ENCODE measurements at places on chromosomes 7 and 10. TPM values are rescaled to one million over a fixed set of nuclear protein-coding genes. Genes with fewer than 3 reads are reported as not detected.

GRCh38 chr10:99730026-99730425 lies 1.9 kb downstream of the COX15 start:
- H3K4me3 ChIP-seq: no peak overlapping the region
- peaks cover 49% of the 10 kb centered on the region for H3K4me1 ChIP-seq
- peaks cover 10% of the 10 kb centered on the region for H3K27me3 ChIP-seq
- H3K27ac ChIP-seq: no peak overlapping the region
- no peak for DNase-seq

FASTK gene
- polyA plus RNA-seq: 57.6 TPM

DNA sequence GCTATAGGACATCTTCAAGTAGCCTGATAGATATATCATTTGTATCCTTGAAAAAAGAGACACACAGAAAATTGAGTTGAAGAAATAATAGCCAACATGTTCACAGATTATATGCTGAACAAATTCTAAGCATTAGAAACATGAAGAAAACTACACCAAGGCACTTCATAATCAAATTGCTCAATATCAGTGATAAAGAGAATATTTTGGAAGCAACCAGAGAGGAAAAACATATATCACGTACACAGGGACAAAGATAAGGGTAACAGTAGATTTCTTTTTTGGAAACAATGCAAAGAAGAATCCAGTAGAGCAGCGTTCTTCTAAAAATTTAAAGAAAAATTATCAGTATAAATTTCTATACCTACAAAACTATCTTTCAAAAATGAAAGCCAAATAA lies 6.0 kb upstream of the FRMD4A start:
- no peak overlapping the region for H3K4me3 ChIP-seq
- no peak for DNase-seq
- no peaks in the 10 kb centered on the region for H3K4me1 ChIP-seq

DNA sequence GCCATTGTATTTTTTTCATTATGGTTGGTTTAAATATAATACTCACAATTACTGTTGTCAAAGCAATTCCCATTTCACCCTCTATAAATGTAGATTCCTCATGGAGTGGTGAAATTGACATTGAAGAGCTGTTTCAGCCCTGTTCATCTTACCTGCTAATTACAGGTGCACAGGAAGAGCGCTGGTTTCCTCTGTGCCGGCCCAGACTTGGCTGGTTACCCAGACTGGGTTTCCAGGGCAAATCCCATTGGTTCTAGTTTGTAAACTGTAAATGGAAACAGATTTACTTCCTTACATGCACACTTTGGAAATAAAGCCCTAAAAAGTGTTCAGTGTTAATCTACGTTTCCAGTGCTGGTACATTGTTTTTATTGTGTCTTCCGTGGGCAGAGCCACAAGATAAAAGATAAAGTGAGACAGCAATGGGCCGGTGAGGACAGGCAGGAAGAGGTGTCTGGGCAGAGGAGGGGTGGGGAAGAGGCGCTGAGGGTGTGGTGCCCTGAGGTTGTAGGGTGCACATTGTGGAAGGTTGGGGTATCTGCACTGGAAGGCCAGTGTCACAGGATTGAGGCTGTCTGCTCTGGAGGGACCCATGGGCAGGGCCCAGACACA lies 71.6 kb upstream of the ZPBP start:
- H3K36me3 ChIP-seq: no peaks in the 10 kb centered on the region
- no peak for DNase-seq
- H3K27ac ChIP-seq: no peak overlapping the region
- H3K4me1 ChIP-seq: peaks cover 37% of the 10 kb centered on the region

DNA sequence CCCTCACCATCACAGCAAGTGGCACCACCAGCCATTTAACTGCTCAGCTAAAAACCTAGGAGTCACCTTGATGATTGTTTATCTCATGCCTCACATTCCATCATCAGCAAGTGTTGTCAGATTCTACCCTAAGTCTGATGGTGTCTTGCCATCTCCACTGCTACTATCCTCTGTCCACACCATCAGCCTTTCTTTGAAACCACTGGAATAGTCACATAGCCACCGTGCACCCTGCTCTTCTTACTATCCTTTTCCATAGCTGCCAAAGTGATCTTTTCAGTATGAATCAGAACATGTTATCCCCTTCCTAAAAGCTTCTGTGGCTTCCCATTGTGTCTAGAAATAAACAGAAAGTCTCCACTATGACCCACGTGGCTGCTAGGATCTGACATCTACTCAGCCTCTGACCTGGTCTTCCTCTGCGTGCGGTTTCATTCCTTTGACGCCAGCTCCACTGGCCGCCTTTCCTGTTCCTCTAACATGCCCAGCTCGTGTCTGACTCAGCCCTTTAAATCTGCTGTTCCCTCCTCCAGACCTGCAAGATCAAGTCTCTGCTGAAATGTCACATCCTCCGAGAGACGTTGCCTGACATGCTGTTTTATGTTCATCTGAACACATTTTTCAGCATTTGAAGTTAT lies 16.5 kb upstream of the CHN2 start:
- peaks cover 9% of the 10 kb centered on the region for H3K4me1 ChIP-seq
- H3K4me3 ChIP-seq: no peak overlapping the region
- no peak for DNase-seq
- H3K27me3 ChIP-seq: peaks cover 4% of the 10 kb centered on the region
- H3K36me3 ChIP-seq: no peaks in the 10 kb centered on the region

DNA sequence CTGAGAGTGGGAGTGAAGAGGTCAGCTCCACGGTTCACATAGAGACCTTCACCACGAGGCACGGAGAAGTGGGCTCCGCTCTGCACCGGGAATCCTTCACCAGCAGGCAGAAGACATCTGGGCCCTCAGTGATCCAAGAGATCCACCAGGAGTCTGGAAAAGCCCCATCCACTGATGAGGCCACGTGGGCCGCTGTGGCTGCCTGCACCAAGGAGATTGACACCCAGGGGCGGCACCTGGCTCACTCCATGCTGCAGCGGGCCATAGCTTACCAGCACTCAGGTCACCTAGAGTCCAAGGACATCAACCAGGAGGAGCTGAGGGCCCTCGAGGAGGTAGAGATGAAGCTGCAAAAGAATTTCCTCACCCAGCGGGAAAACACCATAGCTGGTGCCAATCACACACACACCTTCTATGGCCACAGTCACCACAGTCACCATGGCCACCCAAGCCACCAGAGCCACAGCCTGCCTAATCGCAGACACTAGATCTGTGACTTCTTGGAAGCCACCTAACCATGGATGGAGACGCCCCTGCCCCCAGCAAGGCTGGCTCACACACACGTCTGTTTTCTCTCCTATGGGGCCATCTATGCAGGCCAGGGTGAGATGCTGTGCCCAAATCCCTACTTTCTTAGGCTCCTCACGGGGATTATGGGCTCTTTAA lies 694 bp downstream of the C10orf62 start:
- peaks cover 23% of the 10 kb centered on the region for H3K4me1 ChIP-seq
- DNase-seq: peak; percentile 73
- H3K36me3 ChIP-seq: no peaks in the 10 kb centered on the region
- peaks cover 5% of the 10 kb centered on the region for H3K27me3 ChIP-seq
- peak overlapping the region; percentile 73 for H3K4me3 ChIP-seq

- no peak overlapping the region for H3K4me3 ChIP-seq
- peaks cover 7% of the 10 kb centered on the region for H3K27me3 ChIP-seq
- no peak overlapping the region for H3K27ac ChIP-seq
- H3K4me1 ChIP-seq: no peaks in the 10 kb centered on the region
- DNase-seq: no peak
Measured at GRCh38 chr7:142896151-142896550, 10.6 kb upstream of the TRPV6 start.

- DNase-seq: no peak
- H3K4me3 ChIP-seq: no peak overlapping the region
- H3K27ac ChIP-seq: no peak overlapping the region
- H3K4me1 ChIP-seq: no peaks in the 10 kb centered on the region
- H3K27me3 ChIP-seq: no peaks in the 10 kb centered on the region
Measured at GRCh38 chr10:107718864-107719263, 554.4 kb upstream of the SORCS1 start.

- no peak for DNase-seq
- H3K4me1 ChIP-seq: peaks cover 2% of the 10 kb centered on the region
- H3K27ac ChIP-seq: no peak overlapping the region
- H3K4me3 ChIP-seq: no peak overlapping the region
- peaks cover 4% of the 10 kb centered on the region for H3K27me3 ChIP-seq
Measured at GRCh38 chr7:131653418-131654248, 97.2 kb upstream of the PODXL start.

- H3K27me3 ChIP-seq: peaks cover 4% of the 10 kb centered on the region
- DNase-seq: no peak
- H3K4me1 ChIP-seq: peaks cover 25% of the 10 kb centered on the region
- H3K36me3 ChIP-seq: no peaks in the 10 kb centered on the region
Measured at GRCh38 chr10:49207936-49208487, 19.8 kb upstream of the TMEM273 start.

GRCh38 chr10:4154191-4154715 lies 369.2 kb upstream of the KLF6 start:
- no peak overlapping the region for H3K27ac ChIP-seq
- no peak for DNase-seq
- H3K4me3 ChIP-seq: no peak overlapping the region
- no peaks in the 10 kb centered on the region for H3K27me3 ChIP-seq
- no peaks in the 10 kb centered on the region for H3K4me1 ChIP-seq

DNA sequence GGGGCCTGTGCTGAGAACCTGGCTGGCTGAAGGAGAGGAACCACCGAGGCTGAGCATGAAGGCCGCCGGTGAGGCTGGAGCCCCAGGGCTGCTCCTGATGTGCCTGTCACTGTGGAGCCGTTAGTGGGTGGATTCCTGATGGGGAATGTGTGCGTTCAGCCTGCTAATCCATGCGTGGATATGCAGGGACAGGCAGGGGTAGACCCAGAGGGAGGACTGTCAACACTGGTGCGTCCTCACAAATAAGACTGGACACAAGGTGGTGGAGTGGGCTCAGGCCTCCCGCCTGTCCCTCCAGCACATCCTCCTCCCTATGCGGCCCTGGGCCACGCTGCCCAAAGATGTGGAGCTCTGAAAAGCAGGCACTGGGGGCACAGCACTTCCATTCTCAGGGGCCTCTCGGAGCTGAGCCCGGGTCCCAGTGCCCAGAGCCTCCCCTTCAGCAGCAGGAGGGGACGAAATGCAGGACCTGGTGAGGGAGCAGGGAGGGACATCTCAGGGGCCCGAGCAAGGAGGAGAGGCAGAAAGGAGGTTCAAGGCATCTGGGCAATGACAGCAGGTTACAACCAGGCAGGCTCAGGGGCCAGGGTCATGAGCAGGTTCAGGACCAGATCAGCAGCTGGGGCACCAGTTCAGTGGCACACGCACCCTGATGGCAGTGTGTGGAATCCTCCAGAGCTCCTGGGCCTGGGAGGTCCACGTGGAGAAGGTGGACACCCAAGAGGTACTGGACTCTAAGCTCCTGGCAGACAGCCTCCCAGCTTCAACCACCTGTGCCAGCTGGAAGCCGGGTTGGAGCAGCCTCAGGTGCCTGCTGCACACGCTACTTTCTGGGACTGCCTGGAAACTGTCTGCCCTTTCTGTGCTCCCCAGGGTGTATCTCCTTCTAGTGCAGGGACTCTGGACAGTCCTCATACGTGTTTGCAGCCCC lies 33.5 kb upstream of the ANTXRL start:
- H3K27me3 ChIP-seq: no peaks in the 10 kb centered on the region
- no peak overlapping the region for H3K4me3 ChIP-seq
- no peaks in the 10 kb centered on the region for H3K36me3 ChIP-seq
- no peak for DNase-seq

SORCS1 gene
- polyA plus RNA-seq: not detected
